ENCODE measurements at places on chromosomes 13 and 19.

DNA sequence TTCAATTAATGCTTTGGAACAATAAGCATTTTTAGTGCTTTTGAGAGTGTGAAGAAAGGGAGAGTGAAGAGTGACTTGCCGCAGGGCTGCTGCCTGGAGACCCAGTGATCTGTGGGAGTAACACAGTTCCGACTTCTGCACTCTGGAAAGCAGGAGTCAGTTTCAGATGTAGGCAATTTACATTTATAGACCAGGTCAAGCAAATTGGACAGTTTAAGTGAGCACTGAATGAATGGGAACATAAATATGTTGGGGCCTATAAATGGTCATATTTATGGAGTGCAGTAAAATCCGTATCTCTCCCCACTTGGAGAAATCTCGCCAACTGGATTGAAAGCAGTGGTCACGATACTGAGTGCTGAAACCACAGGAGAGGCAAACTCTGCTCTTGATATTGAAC is 9.4 kb upstream of the SHISA2 start:
- DNase-seq, result no peak

DNA sequence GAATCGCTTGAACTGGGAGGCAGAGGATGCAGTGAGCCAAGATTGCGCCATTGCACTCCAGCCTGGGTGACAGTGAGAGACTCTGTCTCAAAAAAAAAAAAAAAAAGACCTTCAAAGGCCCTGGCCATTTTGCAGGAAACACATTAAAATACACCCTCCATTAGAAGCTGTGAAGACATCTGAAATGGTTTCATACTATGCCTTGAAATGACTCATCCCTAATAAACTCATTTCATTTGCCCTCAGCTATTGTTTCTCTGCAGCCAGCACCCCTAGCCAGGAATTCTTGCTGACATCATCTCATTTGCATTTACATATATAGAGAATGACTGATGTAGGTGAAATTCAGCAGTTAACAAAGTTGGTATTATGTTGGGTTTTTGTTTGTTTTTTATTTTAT is 8.7 kb downstream of the EML2 start:
- no peak for DNase-seq

DNA sequence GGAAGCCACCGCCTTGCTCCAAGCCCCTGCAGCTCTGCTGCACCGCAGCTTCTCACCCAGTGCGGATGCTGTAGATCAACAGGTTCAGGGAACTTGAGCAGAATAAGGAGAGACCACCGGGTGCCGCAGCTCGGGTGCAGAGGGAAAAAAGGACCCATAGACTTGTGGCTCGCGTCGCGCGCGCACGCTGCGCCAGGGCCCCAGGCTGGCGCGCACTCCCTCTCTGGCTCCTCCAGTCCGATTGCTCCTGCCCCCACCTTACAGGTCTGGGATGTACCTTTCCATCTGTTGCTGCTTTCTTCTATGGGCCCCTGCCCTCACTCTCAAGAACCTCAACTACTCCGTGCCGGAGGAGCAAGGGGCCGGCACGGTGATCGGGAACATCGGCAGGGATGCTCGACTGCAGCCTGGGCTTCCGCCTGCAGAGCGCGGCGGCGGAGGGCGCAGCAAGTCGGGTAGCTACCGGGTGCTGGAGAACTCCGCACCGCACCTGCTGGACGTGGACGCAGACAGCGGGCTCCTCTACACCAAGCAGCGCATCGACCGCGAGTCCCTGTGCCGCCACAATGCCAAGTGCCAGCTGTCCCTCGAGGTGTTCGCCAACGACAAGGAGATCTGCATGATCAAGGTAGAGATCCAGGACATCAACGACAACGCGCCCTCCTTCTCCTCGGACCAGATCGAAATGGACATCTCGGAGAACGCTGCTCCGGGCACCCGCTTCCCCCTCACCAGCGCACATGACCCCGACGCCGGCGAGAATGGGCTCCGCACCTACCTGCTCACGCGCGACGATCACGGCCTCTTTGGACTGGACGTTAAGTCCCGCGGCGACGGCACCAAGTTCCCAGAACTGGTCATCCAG is 964 bp downstream of the PCDH17 start:
- no peak for DNase-seq

- no peak for DNase-seq
Measured at GRCh38 chr13:77114271-77114670, 87.3 kb upstream of the FBXL3 start.

- DNase-seq, result no peak
Measured at GRCh38 chr19:30449078-30449590, 77.0 kb downstream of the ZNF536 start.

DNA sequence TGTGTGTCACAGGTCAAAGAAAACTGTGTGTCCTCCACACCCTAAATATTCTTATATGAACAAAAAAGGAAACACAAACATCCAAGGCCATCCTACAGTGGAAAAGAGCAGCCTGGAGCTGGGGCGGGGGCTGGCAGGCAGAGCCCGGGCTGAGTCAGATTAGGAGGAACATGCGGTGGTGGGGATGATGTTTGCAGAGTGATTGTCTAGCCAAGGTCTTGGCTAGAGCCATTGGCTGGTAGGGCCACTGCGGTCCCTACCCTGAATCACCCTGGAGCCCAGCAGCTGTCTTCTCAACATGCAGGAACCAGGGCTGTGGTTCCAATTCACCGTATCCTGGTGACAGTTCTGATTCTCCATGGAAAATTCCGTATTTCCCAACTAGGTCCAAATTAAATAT is 439.5 kb downstream of the FGF9 start:
- DNase-seq, result no peak

- DNase-seq, result no peak
Measured at GRCh38 chr13:44259045-44260027, 114.3 kb upstream of the SERP2 start.

GRCh38 chr19:38710928-38711725 is 33.1 kb downstream of the CAPN12 start:
- DNase-seq, result no peak

GRCh38 chr13:28488376-28489005 is 6.4 kb downstream of the FLT1 start:
- DNase-seq, result no peak

- DNase-seq, result no peak
Measured at GRCh38 chr13:94214121-94214520, 265.4 kb downstream of the DCT start.

All from SHP77 treated with DMSO at 0.1 percent for 48 hours (cell line).